Upper lobe of left lung (tissue), 6 donors: ENCODE measurements at places on chromosomes 4 and X.

GRCh38 chrX:37753384-37753783 is 26.5 kb upstream of the CYBB start:
- DNase-seq, result no peak

- no peak for DNase-seq
These were observed 8.1 kb upstream of the MRPL1 start for GRCh38 chr4:77854431-77855111.

DNA sequence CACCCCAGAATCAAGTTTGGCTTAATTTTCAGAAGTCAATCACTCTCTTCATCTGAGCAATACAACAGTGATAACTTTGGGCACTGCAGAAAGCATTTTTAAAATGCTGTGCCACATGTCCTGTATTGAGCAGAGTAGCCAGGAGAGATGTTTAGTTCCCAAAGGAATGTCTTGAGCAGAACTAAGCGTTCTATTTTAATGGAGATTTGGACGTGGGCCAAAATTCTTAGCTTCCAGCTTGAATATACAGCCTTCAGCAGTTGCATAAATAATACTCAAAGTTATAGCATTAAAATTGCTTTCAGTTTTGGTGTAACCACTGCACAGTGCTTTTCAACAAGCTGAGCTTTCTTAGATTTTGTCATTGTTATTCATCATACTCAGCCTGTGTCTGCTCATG is 679.2 kb downstream of the NLGN4X start:
- DNase-seq, result no peak

DNA sequence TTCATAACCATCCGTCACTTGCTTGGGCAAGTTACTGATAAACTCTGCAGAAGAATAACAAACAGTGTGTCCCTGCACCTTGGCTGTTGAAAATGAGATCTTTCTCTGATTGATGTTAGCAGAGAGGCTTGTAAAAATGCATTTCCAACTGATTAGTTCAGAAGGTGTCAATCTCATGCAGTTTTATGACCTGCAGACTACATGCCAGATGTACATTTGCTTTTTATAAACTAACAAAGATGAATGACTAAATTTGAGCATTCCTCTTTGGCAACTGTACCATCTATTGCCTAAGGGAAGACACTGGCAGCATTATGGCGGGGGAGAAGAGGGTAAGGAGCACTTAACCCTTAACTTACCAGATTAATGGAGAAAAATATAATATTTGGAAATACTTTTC is 192.8 kb downstream of the DCTD start:
- DNase-seq, result no peak

- no peak for DNase-seq
These were observed 26.1 kb upstream of the CXCL13 start for GRCh38 chr4:77579406-77580076.

DNA sequence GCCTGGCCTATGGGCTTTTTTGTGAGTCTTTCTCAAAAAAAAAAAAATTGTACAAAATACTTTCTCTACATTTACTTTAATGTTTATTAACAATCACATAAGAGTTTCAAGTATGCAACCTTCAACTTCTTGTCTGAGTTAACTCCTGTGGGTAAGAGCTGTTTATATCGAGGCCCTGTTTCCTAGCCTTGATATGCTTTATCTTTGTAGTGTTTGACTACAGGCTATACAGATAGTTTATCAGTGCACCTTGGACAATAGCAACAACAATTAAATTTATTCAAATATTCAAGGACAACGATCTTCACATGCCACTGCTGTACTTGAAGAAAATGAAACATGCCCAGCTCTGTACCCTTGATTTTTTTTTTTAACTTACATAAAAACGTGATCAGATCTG is 178.4 kb downstream of the ARHGAP10 start:
- no peak for DNase-seq

DNA sequence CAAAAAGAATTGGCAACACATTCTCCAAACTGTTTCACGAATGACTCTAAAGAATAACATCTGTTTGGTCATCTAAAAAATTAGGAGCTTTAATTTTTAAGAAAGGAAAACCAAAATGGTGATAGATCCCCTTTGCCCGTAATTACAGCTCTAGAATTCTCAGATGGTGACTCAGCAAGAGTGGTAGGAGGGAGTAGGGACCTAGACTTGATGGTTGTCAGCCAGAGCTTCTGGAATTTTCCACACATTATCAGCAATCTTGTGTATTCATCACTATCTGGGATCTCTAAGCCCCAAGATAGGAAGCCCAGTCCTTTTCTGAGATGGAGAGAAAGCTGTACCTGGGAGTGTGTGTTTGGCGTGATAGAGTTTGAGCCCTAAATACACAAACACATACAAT is 103.9 kb upstream of the RAB40AL start:
- no peak for DNase-seq

DNA sequence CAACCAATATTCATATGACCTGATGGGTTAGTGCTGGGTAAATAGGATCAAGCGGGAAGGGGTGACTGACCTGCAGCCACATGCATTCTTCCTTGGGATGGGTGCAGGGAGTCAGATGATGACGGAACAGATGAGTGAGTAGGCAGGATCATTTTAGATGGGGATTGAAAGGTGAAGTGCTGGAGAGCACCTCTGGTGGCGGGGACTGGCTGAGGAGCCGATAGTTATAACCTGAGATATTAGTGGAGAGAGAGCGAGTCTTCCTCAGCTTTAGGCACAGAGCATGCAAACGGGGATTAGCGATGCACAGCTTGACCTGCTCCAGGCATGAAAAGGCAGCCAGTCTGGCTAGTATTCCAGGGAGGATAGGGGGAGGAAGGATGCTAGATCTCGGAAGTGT is 99.1 kb downstream of the AFF1 start:
- DNase-seq, result no peak

GRCh38 chrX:1480082-1480785 is 27.5 kb upstream of the ASMTL start:
- DNase-seq, result no peak

GRCh38 chr4:87978681-87979080 is 3.2 kb downstream of the SPP1 start:
- DNase-seq, result no peak

DNA sequence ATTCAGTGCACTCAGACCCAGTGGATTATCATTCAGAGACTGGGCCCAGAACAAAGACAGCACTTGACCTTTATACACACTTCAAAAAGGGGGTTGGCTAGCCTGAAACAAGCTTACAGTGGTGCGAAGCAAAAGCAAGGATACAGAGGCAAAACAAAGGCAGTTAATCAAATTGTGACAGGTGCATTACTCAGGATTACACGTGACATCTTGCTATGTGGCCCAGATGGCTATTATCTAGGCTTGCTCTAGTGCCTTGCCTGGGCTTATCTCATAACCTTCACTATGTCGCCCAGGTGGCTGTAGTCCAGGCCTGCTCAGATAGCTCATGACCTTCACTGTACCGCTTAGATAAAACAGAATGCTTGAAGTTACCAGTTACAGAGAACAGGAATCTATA is 1092.1 kb upstream of the PRKX start:
- no peak for DNase-seq

DNA sequence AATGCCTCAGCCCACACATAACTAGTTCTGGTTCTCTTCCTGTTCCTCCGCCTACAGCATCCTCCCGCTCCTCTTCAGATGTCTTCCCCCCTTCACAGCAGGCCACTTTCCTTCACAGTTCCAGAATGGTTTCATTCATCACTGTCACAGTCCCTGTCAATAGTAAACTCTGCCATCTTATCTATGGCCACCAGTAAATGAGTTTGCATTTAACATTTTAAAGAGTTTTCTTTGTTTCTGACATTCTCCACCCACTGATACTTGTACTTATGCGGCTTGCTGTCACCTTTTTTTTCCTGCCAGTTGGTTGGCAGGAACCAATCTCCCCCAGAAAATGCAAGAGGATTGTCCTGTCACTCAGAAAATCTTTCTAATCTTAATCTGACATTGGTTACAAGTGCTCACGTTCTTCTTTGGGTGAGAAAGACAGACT is 114.1 kb downstream of the GLUD2 start:
- DNase-seq, result no peak

DNA sequence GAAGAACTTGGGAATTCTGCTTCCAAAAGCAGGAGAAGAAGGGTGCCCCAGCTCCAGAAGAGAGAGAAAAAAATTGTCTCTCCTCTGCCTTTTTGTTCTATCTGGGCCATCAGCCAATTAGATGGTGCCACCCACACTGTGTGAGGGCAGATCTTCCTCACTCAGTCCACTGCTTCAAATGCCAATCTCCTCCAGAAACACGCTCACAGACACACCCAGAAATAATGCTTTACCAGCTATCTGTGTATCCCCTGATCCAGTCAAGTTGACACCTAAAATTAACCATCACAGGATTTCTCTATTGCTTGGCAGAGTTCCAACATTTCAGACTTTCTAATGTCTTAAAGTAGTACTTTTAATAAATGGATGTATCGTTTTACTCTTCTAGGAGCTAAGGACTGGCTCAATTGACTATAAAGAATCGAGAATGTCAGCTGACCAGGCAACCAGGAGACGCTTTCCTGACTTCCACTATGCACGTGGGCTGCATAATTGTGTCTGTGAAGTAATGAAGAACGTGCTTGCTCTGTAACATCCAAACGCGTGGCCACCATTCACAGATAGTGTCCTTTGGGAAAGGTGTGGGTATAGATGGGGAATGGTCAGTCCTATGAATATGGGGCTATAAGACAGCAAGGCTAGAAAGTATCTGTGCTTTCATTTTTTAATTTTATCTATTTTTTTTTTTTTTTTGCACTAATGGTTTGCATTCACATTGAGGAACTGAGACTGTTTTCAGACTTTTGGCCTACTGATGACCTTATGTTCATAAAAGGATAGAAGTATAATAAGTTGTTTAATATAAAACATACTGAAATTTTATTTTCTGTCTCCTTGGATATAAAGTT is 9.9 kb upstream of the SMIM20 start:
- no peak for DNase-seq

- no peak for DNase-seq
These were observed 262.0 kb downstream of the PPP1R2C start for GRCh38 chrX:42515939-42516338.

- DNase-seq, result no peak
These were observed 60.1 kb downstream of the SH3RF1 start for GRCh38 chr4:169210504-169211118.
